Memory B cell (primary cell): ENCODE measurements at places on chromosomes 2 and 18.

DNA sequence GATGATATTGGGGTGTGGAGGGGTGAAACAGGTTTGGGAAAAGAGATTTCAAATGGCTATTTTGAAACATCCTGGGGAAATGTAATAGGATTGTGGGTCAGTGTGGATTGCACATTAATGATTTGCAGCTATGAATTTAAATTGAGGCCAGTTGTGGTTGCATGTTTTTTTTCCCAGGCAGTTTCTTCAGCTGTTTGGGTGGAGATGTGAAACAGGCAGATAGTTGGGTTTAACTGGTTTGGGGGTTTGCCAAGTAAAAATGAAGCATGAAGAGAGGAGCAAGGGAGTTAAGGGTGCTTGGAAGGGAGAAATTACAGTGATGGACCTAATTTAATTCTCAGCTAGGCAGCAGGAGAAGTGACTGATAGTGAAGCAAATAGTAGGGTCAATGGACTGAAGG, 16.8 kb downstream of the GPD2 start:
- DNase-seq: no peak

- peak; percentile 72 for DNase-seq
These were observed at the start of gene RASGRP3 for GRCh38 chr2:33476131-33476792. Gene RASGRP3 (plus strand): TSS chr2:33476649. CDS start chr2:33515137, 38,488 bp downstream.

- peak; percentile 3 for DNase-seq
These were observed at the start of gene CRACDL for GRCh38 chr2:98935777-98936352. Gene CRACDL (minus strand): TSS chr2:98936225. CDS start chr2:98846800, 89,425 bp downstream.

DNA sequence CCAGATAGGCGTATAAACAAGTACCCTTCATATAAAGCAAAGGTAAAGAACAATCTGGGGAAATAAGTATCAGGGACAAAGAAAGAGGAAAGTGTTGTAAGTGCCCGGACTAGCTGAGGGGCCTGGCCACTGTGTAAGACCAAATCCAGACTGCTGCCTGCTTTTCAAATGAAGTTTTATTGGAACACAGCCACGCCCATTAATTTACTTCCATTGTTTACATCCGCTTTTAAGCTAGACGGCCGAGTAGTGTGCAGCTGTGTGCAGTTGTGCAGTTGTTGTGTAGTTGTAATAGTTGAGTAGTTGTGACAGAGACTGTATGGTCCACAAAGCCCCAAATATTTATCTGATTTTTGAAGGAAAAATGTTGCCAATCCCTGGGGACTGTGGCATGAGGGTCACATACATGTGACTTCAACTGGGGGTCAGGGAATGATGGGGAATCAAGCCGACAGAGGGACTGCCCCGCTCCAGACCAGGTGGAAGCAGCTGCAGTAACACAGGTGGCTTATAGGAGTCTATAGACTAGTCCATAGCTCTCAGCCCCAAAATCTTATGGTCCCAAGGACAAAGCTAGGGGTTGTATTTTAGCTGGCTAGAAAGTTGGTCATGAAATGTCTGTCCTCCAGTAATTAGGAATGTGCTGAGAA, 30.0 kb downstream of the FHL2 start:
- no peak for DNase-seq

GRCh38 chr2:55862673-55863390, 60.8 kb downstream of the EFEMP1 start:
- DNase-seq: no peak

DNA sequence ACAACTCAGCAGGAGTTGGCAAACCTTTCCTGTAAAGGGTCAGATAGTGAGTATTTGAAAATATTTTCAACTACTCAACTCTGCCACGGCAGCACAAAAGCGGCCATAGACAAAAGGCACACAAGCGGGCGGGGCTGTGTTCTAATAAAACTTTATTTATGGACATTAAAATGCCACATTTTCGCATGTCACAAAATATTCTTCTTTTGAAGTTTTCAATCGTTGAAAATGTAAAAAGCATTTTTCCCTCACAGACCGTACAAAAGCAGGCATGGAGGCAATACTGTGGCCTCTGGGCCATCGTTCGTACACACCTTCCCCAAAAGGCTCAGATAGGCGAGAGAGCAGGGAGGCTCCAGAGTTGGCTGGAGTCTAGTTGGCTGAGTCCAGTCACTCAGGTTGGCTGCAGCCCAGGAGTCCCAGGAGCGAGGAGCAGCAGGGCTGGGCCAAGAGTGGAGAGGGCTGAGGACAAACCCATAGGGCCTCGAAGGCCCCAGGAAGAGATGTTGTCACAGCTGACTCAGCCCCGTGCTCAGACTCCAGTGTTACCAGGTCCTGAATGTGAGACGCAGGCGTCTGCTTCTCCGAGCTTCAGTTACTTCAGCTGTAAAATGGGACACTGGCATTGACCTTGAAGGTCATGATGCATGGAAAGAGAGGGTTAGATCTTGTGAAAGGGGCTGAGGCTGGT, 42.5 kb downstream of the SDC1 start:
- no peak for DNase-seq

- no peak for DNase-seq
These were observed 75.6 kb downstream of the TPO start for GRCh38 chr2:1488851-1489250.

- DNase-seq: no peak
These were observed 188.1 kb downstream of the ARL4C start for GRCh38 chr2:234308813-234309195.

- DNase-seq: no peak
These were observed 33.6 kb upstream of the MYCN start for GRCh38 chr2:15906778-15907177.

DNA sequence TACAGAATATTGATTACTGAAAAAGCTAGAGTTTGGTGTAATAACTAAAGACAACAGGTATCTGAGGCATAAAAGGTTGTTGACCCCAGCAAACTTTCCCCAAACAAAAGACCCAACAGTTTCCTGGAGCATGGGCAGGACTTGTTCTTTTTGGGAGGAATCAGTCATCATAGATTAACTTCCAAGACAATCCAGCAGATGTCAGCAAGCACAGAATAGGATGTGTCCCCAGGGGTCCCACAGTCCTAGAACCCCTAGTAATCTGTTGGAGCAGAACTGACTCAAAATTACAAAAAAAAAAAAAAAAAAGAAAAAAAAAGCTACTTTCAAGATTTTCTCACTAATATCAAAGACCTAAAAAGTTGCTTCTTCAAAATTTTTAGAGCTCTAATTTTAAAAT, 564.7 kb upstream of the SLC39A10 start:
- no peak for DNase-seq

- no peak for DNase-seq
These were observed 21.1 kb downstream of the VWA3B start for GRCh38 chr2:98108110-98108509.

- no peak for DNase-seq
These were observed 118.1 kb downstream of the ABCA12 start for GRCh38 chr2:215020283-215020682.

GRCh38 chr2:10775021-10775780, 37.4 kb downstream of the PDIA6 start:
- no peak for DNase-seq

GRCh38 chr18:48819781-48820482, 130.8 kb downstream of the SMAD7 start:
- no peak for DNase-seq

DNA sequence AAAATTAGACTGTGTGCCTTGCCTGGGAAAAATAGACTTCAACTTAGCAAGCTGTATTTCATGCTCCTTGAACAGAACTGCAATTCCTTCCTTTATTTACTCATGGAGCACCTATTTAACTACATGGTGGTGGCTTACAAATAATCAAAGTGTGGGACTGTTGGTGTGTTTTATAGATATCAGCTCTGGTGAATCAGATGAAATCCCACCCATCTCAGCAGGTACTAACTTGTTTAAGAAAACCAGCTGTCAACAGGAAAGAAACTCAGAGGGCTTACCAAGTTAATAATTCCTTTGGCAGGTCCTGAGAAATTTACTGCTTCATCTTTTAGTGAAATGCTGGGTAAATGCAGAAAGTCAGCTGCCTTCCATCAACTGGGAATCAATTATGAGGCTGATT, 830.6 kb downstream of the SLC4A3 start:
- DNase-seq: no peak

DNA sequence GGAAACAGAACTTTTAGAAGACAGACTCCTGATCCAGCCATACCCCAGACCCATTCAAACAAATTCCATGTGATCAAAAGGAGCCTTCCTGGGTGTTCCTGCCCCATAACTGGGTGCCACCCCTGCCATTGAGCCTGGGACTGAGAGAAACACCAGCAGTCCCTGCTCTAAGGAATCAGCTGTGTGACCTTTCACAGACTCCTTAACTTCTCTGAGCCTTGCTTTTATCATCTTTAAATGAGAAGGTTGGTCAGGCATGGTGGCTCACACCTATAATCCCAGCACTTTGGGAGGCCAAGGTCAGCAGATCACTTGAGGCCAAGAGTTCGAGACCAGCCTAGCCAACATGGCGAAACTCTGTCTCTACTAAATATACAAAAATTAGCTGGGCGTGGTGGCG, 20.6 kb downstream of the CIDEA start:
- no peak for DNase-seq

DNA sequence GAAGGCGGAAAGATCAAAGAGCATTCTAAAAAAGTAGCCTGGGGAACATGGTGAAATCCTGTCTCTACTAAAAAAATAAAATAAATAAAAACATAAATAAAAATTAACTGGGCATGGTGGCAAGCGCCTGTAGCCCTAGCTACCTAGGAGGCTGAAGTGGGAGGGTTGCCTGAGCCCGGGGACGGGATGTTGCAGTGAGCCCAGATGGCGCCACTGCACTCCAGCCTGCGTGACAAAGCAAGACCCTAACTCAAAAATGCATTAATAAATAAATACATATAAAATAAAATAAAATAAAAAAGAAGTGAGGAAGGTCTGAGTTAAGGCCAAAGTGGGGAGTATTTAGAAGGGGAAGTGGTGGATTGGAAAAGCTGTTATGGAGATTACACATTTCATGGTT, 1.3 kb upstream of the PSMD14 start:
- no peak for DNase-seq

DNA sequence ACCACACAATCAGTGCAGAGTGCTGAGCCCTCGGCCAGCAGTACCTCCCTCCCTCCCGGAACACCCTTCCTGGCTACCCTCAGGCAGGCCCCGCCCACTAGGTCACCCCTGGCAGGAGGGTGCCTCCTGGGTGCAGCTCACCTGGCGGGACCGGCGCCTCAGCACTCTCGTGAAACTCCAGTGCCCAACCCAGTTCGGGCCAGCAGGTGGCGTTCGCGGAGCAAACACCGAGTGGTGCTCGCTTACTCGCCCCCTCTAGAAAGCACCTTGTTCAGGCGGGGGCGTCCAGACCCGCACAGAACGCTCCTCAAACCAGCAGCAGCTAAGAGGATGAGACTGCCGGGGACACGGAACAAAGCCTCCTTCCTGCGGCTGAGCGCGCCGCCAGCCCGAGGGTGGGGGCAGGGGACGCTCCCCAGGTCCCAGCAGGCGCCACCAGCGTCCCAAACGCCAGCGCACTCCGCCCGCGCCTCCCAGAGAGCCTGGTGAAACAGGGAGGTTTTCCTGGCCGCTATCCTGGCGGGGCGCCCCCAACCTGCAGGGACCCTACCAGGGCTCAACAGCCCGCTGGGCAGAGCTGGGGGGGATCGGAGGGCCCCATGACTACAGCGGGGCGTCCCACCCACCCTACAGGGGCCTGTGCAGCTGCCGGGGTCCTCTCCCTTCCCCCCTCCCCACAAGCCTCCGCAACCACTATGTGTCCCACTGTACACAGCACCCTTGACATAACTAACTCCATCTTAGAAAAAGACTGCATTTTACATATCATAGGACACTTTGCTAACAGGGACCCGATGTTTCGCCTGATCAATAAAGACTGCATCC, 44.7 kb downstream of the MRPS5 start:
- DNase-seq: peak; percentile 67

- no peak for DNase-seq
These were observed 214.4 kb downstream of the SRBD1 start for GRCh38 chr2:45396671-45397070.

GRCh38 chr2:126790987-126791780, 107.5 kb upstream of the TEX51 start:
- no peak for DNase-seq

- no peak for DNase-seq
These were observed 415.2 kb upstream of the NETO1 start for GRCh38 chr18:73283032-73283431.

DNA sequence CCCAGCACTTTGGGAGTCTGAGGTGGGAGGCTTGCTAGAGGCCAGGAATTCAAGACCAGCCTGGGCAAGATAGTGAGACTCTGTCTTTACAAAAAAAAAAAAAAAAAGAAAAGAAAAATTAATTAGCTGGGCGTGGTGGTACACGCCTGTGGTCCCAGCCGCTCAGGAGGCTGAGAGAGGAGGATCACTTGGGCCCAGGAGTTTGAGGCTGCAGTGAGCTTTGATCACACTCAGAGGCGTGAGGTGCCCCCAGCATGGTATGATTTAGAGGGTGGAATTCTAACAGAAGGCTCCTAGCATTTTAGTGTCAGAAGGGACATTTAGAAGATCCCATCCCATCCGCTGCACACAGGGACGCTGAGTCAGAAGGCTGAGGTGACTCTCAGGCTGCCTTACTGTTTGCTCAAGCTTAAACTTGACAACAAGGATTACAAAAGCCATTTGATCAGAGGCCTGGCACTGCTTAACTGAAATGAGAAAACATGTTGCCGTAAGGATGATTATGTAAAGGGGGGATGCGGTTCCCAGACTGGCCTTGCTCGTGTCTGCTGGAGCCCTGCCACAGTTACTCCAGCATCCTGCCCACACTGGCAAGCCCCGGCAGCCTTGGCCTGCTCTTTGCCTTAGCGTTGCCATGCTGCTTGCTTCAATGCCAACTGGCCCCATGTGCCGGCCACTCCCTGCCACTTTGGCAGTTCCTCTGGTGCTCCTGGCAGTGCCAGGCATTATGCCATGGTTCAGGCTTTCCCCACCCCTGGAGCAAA, 45.6 kb upstream of the SLC1A4 start:
- no peak for DNase-seq

- no peak for DNase-seq
These were observed 468.3 kb upstream of the RGPD4 start for GRCh38 chr2:107358362-107358761.

GRCh38 chr2:64493788-64494187, 30.3 kb upstream of the AFTPH start:
- DNase-seq: no peak

- no peak for DNase-seq
These were observed 758 bp downstream of the SCLY start for GRCh38 chr2:238061315-238062202.

DNA sequence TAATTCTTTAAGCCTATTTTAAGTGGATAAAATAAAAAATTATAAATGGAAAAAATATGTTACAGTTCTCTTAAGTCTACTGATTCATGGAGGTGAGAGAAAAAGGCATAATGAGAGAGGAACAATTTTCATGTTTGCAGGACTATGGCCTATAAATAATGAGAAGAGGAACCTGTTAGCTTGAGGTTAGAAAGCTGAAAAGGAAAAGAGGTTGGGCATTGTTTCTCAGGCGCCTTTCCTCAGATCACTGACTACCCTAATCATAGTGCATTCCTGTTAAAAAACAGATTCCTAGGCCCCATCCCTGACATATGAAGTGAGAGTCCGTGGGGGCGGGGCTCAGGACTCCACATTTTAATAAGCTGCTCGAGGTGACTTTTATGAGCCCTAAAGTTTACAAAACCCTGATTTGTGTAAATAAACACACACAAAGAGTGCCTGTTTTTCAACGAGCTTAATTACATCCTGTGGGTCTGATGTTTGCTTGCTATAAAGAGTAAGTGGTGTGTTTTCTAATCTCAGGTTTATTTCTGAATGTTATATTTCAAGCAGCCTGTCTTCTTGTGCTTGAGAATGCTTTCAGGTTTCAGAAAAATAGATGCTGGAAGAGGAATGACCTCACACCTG, 335.5 kb downstream of the CLIP4 start:
- DNase-seq: no peak
